Astrocyte (in vitro differentiated cells and primary cell): ENCODE measurements at places on chromosomes 7 and 10. TPM values are rescaled to one million over a fixed set of nuclear protein-coding genes. Genes with fewer than 3 reads are reported as not detected.
A peak's percentile ranks its signal among the peaks of the same experiment; 100 is the strongest.

DNA sequence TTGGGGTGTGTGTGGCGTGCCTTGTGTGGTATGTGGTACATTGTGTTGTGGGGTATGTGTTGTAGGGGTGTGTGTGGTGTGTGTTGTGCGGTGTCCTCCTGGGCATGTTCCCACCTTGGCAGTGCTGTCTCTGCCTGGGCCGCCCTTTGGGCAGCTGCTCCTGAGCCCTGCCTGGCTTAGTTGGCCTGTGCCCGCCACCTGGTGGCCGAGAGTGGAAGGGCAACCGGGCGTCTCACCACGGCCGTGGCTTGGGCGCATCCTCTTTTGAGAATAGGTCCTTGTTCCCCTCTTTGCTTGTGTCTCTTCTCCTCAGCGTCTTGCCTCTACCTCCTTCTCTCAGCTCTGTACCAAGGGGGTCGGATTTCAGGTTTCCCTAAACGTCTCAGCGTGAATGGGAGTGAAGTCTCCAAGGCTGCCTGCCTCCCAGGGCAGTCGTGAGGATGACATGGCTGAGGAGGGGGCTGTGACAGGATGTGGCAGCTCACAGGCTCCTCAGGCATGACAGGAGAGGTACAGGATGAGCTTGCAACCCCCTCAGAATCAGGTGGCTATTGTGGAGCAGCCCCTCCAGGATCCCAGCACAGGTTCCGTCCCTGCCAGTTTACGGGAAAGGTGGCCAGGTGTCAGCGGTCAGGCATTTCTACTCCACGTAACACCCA is 98.4 kb upstream of the PODXL start:
- no peaks in the 10 kb centered on the region for H3K27me3 ChIP-seq
- DNase-seq, result peak; percentile 44
- no peak overlapping the region for H3K27ac ChIP-seq
- no peak overlapping the region for H3K4me3 ChIP-seq

- H3K36me3 ChIP-seq, result no peaks in the 10 kb centered on the region
- no peaks in the 10 kb centered on the region for H3K4me1 ChIP-seq
- H3K4me3 ChIP-seq, result no peak overlapping the region
- no peak overlapping the region for H3K27ac ChIP-seq
Measured at GRCh38 chr7:98406827-98407226, 5.9 kb upstream of the BAIAP2L1 start.

DNA sequence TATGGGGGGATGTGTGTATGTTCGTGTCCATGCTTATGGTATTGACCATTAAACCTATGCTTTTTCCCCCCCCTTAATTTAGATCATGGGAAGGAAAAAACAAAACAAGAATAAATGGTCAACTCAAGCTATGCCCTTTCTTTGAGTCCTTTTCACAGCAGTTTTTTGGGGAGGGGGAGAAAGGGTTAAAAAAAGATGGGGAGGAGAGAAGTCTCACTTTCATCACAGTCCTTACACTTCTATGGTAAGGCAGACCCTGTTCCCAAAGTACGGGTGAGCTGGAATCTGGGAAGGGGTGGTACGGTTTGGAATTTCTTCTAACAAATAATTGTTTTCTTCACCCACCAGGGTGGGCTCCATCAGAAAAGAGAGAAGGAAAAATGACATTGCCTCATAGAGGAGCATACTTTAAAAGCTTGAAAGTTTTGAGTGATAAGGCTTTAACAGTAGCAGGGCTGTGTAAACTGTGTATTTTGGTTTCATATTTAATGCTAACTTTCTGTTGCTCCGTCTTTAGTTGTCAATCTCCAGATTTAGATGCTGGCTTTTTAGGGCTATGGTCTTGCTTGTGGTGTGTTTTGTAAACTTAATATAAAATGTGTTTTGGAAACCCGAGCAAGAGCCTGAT is 180.1 kb downstream of the TCF7L2 start:
- H3K27me3 ChIP-seq, result no peaks in the 10 kb centered on the region
- no peak overlapping the region for H3K4me3 ChIP-seq
- DNase-seq, result no peak
- no peaks in the 10 kb centered on the region for H3K36me3 ChIP-seq

The PTPRZ1 gene
- total RNA-seq, result 0.87 and 1.6 TPM in 2 replicates

The MMS19 gene
- total RNA-seq, result 84.4 and 97.2 TPM in 2 replicates
